ENCODE measurements at places on chromosomes 5 and 9.

DNA sequence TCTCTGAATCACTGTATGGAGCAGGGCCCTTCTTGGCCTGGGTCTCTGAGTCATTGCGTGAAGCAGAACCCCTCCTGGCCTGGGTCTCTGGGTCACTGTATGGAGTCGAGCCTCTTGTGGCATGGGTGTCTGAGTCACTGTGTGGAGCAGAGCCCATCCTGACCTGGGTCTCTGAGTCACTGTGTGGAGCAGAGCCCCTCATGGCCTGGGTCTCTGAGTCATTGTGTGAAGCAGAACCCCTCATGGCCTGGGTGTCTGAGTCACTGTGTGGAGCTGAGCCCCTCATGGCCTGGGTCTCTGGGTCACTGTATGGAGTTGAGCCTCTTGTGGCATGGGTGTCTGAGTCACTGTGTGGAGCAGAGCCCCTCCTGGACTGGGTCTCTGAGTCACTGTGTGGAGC is 94.0 kb upstream of the RAPGEF1 start:
- peak; percentile 7 for DNase-seq

DNA sequence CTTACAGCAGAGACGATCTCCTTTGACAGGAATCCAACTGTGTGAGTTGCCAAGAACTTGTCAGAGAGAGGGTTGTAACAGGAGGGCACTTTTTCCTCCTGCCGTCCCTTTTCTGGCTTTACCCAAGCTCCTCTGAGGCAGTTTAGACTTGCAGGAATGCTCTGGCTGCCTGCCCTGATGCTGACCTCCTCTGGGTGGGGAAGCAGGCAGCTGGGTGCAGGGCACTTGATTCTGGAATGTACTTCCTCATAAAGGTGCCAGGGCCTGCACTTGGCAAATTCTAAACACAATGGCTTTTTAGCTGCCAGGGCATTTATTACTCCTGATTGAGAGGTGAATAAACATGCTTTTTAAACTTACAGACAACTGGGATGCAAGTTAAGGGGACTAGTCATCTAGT is 190.4 kb downstream of the EPB41L4A start:
- peak; percentile 5 for DNase-seq

GRCh38 chr5:177603631-177604030 is 3.7 kb downstream of the B4GALT7 start:
- no peak for DNase-seq

DNA sequence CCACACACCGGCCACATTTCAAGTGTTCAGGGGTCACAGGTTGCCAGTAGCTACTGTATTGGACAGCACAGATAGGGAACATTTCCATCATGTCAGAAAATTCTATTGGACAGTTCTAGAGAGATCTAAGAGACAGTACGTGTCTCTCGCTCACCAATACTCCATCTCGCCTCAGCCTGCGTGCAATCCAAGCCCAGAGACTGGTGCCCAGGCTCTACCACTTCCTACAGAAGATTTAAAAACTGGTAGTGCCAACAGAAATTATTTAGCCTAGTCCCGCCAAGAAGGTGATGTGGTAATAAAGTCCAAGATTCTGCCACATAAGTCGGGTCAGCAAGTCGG is 390 bp upstream of the SNX2 start:
- DNase-seq = no peak

GRCh38 chr9:91208837-91209236 is 152.9 kb downstream of the AUH start:
- DNase-seq = no peak

- no peak for DNase-seq
Measured at GRCh38 chr5:30650311-30650710, 543.2 kb upstream of the CDH6 start.

GRCh38 chr9:81758123-81758797 is 68.9 kb upstream of the TLE1 start:
- DNase-seq = no peak

DNA sequence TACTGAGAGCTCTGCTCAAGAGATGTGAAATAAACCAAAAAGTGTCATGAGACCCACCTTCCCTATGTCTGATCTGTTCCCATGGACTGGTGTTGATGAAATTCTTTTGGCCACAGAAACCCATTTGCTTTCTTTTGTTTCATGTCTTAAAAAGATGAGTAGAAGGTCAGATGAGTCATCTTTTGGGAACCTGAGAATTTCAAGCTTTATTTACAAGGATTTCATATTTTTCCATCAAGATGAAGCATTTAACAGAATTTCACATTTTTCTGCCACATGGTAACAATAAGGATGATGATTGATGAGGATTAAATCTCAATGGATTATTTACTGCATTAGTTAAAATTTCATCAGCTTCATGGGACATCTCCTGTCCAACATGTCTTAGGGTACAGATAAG is 337.8 kb downstream of the DEPDC1B start:
- DNase-seq = peak; percentile 55

DNA sequence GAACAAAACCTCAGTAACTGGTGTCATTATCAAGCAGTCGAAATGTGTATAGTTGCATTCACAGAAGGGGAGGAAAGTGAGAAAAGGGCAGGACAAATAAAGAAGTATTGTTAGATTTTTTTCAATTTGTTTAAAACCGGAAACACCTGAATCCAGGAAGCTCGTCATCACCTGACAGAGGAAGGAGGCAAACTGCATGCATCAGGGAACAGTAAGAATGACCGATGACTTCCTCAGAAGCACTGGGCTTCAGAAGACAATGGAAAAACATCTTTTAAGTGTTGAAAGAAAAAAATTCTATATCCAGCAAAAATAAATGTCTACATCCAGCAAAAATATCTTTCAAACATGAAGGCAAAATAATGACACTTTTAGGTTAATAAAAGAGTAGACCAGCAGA is 29.5 kb downstream of the PLEKHG4B start:
- no peak for DNase-seq

GRCh38 chr5:1348986-1349245 is 4.0 kb upstream of the CLPTM1L start:
- no peak for DNase-seq

Measured in HCEC 1CT (cell line).